ENCODE measurements at places on chromosomes 1 and 21.

GRCh38 chr21:36854391-36854790 is 112.1 kb downstream of the HLCS start:
- peak; percentile 38 for DNase-seq

- DNase-seq, result no peak
Observed at GRCh38 chr1:246355411-246356230, 151.5 kb downstream of the SMYD3 start.

GRCh38 chr1:12338017-12338416 is 108.2 kb downstream of the VPS13D start:
- DNase-seq, result no peak

DNA sequence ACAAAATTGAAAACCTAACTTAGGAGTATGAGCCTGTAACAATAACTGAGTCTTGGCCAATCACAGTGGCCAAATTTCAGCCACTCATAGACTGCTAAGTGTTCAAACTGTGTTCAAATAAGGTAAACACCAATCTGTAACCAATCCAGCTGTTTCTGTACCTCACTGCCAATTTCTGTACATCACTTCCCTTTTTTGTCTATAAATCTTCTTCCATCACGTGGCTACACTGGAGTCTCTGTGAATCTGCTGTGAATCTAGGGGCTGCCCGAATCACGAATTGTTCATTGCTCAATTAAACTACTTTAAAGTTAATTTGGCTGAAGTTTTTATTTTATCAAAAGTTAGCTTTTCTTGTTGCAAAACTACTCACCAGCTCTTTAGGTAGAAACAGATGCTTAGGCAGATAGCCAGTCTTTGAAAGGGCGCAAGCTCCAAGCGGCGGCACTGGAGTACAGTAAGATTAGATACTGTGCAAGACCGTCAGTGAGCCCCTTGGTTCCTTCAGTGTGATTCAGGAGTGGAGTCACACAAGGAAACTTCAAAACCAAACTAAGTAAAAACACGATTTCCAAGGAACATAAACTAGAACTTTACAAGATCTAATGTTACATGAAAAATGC is 43.2 kb upstream of the ADGRL2 start:
- no peak for DNase-seq

GRCh38 chr1:109404838-109405237 is 7.1 kb upstream of the SORT1 start:
- no peak for DNase-seq

DNA sequence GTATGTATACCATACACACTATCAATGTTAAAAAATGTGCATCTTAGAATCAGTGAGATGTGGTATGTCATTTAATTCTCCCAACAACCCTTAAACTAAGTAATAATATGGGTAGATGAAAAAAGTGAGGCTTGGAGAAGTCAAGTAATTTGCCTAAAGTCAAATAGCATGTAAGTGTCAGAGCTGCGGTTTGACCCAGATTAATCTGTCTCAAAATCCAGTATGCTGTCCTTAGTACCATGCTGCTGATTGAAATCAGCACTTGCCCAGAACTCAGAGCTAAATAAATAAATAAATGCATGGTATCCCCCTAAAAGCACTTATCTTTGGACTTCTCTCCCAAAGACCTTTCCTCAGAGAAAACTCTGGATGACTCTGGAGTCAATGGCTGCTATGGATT is 16.7 kb downstream of the BCL9 start:
- DNase-seq, result no peak

DNA sequence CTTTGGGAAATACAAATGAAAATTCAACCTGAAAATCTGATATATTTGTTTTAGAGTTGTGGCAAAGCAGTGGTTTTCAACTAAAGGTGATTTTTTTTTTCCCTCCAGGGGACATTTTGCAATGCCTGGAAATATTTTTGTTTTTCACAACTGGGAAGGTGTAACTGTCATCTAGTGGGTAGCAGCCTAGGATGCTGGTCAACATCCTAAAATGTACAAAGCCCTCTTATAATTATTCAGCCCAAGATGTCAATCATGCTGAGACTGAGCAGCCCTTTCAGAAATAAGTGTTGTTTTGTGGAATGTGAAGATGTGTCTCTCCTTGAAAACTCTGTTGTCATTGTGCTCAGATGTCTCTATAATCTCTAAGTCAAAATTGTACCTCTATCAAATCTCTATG is 95.2 kb upstream of the NCAM2 start:
- no peak for DNase-seq

DNA sequence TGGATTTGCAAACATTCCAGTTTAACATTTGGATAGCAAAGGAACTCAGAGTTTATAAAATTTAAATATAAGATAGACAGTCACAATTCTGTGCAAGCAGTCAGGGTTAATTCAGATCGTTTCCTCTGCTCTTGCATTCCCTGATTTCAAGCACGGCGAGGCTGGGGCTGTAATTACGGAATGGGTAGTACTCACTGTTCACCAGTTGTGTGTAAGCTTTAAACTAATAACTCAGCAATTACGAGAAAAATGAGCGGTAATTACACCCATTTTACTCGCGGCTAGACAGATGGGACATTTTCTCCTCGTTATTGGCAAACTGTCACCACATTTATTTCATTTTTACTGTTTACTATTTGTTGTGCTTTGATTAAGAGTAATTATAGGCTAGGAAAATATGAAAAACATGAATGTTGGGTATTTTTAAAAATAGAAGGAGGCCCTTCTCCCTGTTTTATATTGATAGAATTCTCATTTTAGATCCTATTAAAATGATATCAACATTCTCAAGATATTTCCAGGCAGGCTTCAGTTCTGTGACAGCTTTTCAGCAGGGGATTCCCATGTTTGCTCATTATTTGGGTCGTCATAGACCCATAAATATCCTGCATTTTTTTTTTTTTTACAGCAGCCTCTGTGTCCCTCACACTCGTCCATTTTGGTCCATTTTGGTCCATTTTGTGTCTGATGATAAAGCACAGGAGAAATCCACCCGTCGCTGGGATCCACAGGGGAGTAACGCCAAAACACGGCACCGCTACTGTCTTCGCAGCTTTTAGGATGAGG is 208.3 kb downstream of the DSCAM start:
- DNase-seq, result no peak
